ENCODE measurements at places on chromosomes 2 and 18. TPM values are rescaled to one million over a fixed set of nuclear protein-coding genes. Genes with fewer than 3 reads are reported as not detected.

BIRC6 gene
- 137 TPM for total RNA-seq

DNA sequence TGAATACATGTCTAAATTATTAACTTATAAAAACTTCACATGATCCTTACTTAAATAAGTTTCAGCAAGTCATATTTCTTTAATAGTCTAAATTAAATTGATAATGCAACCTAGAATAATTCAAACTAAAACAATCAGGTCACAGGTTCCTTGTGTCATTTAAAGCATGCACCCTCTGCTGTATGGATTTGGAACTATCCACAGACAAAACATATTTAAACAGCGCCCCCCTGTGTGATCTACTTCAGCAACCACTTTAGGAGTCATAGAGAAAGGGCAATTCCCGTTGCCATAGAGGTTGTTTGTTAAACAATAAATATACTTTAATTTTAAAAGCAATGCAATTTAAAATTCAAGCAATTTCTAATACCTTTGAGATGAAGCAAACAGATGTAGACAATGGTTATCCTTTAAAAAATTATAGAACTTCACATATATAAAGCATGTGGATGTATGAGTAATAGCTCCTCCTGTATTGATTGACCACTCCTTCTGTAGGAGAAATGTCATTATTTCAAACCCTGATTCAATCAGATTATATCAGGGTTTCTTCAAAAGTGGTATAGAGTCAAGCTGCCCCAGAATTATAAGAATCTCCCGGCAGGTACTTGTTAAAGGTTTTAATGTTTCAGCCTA is 21.2 kb downstream of the GRB14 start:
- no peak for DNase-seq

ZNF892 gene
- 4.3 TPM for total RNA-seq

DNA sequence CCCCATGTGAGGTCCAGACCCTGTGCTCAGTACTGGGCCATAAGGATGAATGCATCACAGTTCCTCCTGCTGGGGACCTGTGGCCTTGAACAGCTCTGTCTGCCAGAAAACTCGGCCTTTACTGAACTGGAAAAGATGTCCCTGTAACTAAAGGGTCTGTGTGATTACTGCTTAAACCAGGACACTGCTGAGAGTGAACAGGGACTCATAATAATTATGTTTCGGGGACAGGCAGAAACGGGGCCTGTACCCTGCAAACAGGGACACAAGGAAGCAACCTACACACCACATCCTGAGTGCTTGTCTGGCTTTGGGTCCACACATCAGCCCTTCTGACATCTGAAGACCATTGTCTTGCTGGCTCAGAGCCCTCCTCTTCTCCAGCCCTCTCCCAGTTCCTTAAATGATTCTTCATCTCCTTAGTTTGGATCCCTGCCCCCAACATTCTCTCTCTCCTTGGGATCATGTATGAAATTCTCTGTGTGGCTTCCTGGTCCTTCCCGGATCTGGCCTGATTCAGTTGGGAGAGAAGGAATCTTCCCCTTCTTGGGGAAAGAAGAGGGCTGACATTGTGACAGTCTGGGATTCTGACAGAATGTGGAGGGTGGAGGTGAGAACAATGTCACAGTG is 248.0 kb downstream of the MYCN start:
- DNase-seq: no peak

DNA sequence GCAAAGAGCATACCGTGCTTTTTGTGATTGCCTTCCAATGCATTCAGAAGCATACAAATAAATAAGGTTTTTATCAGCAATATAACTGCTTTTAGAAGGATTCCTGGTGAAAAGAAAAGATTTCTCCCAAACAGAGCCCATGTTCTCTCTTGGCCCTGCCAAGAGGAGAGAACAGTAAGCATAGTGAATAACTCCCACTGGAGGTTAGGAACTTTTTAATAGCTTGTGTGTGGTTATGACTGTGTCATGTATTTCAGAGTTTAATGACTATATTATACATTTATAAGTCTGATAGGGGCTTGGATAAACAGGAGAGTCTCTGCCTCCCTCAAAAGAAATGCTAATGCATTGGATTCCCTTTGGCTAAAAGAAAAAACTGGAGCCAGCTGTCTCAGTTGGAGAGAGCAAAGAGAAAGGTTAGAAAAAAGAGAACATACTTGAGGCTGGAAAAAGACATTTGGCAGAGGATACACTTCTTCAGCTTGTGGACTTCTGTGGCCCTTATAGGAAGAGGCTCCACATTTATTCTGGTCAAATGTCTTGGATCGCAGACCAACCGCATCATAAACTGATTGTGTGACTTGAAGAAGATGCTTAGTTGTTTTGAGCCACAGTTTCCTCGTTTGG is 63.0 kb upstream of the SPRED2 start:
- no peak for DNase-seq

DNA sequence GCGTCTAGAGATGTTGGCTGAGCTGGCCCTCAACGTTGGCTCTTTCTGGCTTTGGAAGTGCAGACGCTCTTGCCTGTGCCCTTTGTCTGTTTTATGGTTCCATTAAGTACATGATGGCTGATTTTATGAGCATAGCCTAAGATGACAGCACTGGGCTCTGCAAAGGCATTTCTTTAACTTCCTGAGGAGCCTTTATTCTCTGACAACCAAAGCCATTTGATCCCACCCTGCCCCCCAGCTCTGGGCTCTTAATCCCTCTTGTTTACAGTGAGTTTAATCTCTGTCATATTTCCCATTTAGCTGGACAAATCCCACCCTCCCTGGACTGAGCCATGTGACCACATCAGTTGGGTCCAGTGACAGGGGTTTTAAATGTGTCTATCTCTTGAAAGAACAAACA is 195.9 kb downstream of the ACKR3 start:
- DNase-seq: no peak

DNA sequence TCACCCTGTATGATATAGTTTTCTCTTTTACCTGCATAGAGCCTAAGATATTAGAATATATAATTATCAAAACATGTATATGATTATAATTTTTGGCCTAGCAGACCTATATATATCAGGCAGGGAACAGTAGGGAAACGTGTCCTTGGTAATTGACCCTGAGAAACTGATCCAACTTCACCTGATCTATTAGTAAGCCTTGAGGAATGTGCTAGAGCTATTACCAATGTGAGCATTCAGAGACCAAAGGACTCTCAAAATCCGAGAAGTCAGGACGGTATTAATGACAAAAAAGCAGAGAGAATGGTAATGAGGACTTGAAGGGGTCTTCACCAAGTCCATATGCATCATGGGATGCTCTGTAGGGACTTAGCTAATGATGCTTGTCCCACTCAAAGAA is 571.9 kb downstream of the CPS1 start:
- no peak for DNase-seq

LOXHD1 gene
- 0.16 TPM for total RNA-seq

SPATA3 gene
- total RNA-seq: not detected

GRCh38 chr2:14722904-14723570 is 90.5 kb downstream of the LRATD1 start:
- DNase-seq: no peak

RAB6D gene
- total RNA-seq: not detected

DNA sequence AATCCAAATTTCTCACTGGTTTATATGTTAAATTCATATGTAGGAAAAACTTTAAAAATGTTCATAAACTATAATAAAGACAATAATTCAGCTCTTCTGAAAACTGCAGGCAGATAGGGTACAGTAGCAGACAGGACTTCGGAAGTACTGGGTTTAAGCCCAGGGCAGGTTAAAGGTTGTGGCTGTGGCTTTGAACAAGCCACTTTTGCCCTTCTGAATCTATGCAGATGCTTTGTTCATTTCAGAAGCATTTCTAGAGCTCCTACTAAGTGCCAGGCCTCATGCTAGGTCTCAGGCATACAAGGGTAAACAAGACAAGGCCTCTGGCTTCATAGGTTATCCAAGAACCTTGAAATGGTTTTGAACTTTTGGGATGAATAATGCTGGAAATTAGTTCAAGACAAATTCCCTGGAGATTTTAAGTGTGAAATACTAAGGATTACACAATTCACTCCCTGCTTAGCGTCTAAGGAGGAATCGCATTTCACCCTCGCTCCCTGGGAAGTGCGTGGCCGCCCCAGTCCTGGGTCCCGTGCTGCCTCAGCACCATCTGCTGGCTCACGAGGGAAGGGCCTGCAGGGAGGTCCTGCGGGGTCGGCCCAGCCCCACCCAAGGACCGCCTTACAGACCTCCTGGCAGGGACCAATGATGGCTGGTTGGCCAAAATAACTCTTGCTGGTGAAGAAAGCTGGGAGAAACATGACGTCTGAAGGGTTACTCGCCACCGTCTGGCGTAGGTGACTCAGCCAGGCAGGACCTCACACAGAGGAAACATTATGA is 67.7 kb upstream of the L3MBTL4 start:
- peak; percentile 82 for DNase-seq

DNA sequence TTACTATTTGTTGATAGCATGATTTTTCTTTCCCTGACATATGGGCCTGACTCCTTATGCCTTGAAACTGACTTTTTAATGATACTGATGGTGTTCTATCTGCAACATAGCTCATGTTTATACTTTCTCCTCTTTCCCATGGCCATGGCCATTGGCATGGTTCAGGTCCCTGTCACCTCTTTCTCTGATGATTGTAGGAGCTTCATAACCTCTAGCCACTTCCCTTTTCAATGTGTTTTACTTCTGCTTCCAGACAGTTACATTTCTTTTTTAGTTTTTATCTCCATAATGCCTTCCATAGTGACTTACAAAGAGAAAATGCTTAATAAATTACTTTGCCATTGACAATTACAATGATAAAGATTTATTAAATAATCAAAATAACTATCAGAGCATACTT is 177.9 kb upstream of the SETBP1 start:
- DNase-seq: no peak

DNA sequence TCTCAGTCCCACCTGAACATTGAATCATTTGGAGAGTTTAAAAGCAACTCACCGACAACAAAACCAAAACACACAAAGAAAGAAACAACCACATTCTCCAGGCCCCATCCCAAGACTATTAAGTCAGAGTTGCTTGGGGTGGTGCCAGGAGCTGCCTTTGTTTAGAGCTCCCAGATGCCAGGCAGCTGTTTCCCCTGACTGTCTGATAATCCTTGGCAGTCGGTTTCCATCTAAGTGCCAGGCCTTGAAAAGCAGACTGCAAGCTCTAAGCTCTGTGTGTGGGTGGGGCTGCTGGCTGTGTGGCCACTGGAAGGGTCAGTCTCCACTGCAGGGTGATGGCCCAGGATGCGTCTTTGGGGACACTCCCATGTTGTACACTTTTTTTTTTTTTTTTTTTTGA is 255.3 kb upstream of the AGAP1 start:
- DNase-seq: no peak

- peak; percentile 75 for DNase-seq
These were observed 654 bp upstream of the ASB1 start for GRCh38 chr2:238425979-238426567.

EN1 gene
- not detected for total RNA-seq

DNA sequence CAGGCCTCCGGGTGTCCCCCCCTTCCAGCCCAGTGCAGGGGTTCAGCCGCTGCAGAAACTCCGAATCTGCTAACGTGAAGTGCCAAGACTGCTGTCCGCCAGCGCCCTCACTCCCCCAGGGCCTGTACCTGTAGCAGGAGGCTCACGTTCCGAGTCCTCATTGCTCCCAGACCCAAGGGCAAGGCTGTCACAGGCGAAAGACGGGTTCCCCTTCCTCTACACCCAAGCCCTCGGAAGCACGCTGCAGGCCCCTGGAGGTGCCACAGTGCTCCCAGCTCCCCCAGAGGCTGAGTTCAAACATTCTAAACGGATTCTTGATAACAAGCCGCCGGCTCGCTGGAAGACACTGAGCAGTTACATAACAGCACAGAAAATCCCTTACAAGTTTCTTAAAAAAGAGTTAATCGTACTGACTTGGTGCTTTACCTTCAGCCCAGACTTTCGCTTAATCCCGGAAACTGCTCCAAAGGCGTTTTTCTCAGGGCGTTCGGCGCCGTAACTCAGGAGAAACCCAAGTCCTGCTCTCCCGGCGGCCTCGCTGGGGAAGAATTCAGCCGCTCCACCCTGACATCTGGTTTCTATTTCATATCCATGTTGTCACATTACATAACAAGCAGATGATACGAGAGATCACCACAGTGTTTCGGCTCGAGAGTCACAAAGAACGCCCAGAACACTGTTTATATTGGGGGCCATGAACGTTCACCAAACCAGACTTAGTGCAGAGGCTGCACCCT is 92.0 kb downstream of the HDAC4 start:
- no peak for DNase-seq

GRCh38 chr2:128332091-128332634 is 13.5 kb upstream of the HS6ST1 start:
- no peak for DNase-seq

DNA sequence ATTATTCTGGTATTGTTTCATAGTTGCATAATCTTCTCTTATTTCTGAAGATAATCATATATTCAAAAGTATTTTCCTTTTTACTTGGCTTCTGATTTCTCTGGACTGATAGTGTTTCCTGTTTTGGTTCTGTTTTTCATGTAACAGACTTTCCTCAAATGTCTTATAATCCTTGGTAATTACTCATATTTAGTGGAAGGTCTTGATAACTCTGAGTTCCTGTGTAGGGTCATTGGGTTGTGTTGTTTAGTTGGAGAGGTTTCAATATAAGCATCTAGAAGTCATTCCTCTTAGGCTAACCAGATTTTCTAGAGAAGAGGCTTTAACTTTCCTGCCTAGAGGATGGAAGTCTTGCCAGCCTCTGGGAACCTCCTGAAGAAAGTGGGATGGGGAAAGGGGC is 23.8 kb downstream of the MFSD6 start:
- DNase-seq: no peak

DNA sequence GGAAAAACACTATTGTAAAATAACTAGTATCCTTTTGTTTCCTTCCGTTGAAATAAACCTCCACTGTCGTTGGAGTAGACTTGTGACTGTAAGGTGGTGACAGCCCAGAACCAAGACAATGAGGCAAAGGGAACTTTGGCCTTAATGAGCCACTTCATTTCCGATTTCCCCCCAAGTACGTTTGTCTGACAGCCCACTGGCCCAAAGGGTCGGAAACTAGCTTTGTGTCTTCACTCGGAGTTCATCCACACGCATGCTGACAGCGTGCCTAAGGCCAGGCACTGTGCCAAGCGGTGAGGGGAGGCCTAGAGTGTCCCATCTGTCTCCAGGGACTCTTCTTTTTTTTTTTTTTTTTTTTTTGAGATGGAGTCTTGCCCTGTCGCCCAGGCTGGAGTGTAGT is 21.0 kb downstream of the HJURP start:
- peak; percentile 63 for DNase-seq
